T-cell (primary cell): ENCODE measurements at places on chromosomes 6 and 20. TPM values are rescaled to one million over a fixed set of nuclear protein-coding genes. Genes with fewer than 3 reads are reported as not detected.

GRCh38 chr20:5171064-5171789 lies 44.4 kb downstream of the CDS2 start:
- no peak overlapping the region for H3K27ac ChIP-seq
- no peak overlapping the region for H3K4me3 ChIP-seq
- peaks cover 9% of the 10 kb centered on the region for H3K36me3 ChIP-seq

DNA sequence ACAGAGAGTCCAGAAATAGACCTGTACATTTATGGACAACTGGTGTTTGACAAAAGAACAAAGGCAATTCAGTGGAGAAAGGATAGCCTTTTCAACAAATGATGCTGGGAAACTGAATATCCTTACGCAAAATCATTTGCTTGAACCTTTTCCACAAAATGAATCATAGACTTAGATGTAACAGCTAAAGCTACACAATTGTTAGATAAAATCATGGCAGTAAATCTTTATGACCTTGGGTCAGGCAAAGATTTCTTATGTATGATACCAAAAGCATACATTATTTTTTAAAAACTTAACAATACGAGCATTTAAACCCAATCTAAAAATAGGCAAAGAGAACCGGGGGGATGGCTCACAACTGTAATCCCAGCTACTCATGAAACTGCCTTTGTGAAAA lies 73.5 kb upstream of the DST start:
- H3K36me3 ChIP-seq: no peaks in the 10 kb centered on the region
- H3K4me1 ChIP-seq: no peaks in the 10 kb centered on the region
- H3K27ac ChIP-seq: no peak overlapping the region
- no peak overlapping the region for H3K4me3 ChIP-seq

The ANKEF1 gene
- 7.0 TPM for total RNA-seq

- DNase-seq: peak; percentile 10
- no peaks in the 10 kb centered on the region for H3K27me3 ChIP-seq
- H3K4me1 ChIP-seq: peaks cover 17% of the 10 kb centered on the region
- H3K4me3 ChIP-seq: no peak overlapping the region
Observed at GRCh38 chr6:156423829-156424228, 353.3 kb upstream of the ARID1B start.

- peaks cover 13% of the 10 kb centered on the region for H3K4me1 ChIP-seq
- H3K27ac ChIP-seq: no peak overlapping the region
- H3K27me3 ChIP-seq: no peaks in the 10 kb centered on the region
- no peak overlapping the region for H3K4me3 ChIP-seq
Observed at GRCh38 chr6:87196275-87196842, 41.0 kb downstream of the ZNF292 start.

- DNase-seq: no peak
- no peak overlapping the region for H3K4me3 ChIP-seq
- H3K27ac ChIP-seq: no peak overlapping the region
- no peaks in the 10 kb centered on the region for H3K27me3 ChIP-seq
- H3K4me1 ChIP-seq: no peaks in the 10 kb centered on the region
Observed at GRCh38 chr6:148943451-148943850, 196.6 kb downstream of the UST start.

DNA sequence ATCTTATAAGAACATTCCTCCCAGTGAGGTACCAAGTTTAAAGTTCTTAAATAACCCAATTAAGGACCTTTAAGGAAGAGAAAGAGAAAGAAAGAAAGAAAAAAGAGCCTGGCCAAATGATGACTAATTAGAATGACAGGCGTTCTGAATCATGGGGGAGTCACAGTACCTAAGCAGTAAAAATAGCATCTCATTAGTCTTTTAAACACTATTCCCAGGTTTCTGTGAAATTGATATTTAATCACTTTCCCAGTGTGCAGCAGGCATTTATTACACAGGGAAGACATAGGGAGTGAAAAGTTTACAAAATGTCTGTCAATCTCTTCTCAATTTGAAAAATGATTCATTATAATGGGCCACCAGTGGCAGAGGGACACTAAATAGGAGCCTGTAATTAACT lies 251.4 kb upstream of the MANEA start:
- H3K4me1 ChIP-seq: no peaks in the 10 kb centered on the region
- H3K27me3 ChIP-seq: no peaks in the 10 kb centered on the region
- no peak overlapping the region for H3K4me3 ChIP-seq
- no peaks in the 10 kb centered on the region for H3K36me3 ChIP-seq
- H3K27ac ChIP-seq: no peak overlapping the region

DNA sequence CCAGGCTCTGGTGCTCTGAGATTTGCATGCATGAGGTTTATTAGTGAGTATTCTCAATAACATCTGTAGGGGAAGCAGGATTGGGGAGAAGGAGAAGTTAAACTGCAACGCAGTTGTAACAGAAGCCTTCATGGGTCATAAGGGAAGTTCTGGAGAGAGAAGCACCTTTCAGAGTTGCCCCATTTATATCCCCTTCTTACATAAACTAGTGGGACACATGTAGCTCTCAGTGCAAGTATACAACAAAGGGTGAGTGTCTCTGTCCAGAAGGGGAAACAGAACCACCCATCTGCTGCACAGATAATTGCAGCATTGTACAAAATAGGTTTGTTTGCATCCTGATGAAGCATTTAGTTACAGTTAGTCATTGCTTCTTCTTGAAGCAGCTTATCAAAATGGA lies 4.3 kb upstream of the ADGB start:
- DNase-seq: no peak
- no peaks in the 10 kb centered on the region for H3K27me3 ChIP-seq
- H3K27ac ChIP-seq: no peak overlapping the region
- H3K36me3 ChIP-seq: no peaks in the 10 kb centered on the region
- H3K4me1 ChIP-seq: no peaks in the 10 kb centered on the region

The TBXT gene
- not detected for total RNA-seq

- no peak overlapping the region for H3K4me3 ChIP-seq
- DNase-seq: no peak
- peaks cover 4% of the 10 kb centered on the region for H3K36me3 ChIP-seq
- no peak overlapping the region for H3K27ac ChIP-seq
Observed at GRCh38 chr6:537114-537513, 119.8 kb downstream of the HUS1B start.

GRCh38 chr6:40456390-40457013 lies 130.7 kb downstream of the LRFN2 start:
- H3K4me3 ChIP-seq: no peak overlapping the region
- H3K27me3 ChIP-seq: no peaks in the 10 kb centered on the region
- H3K4me1 ChIP-seq: no peaks in the 10 kb centered on the region
- DNase-seq: no peak

GRCh38 chr6:110859335-110859792 lies 15.2 kb upstream of the AMD1 start:
- no peak overlapping the region for H3K27ac ChIP-seq
- H3K27me3 ChIP-seq: no peaks in the 10 kb centered on the region
- H3K36me3 ChIP-seq: no peaks in the 10 kb centered on the region
- no peak overlapping the region for H3K4me3 ChIP-seq

The DSP gene
- not detected for total RNA-seq

- no peak overlapping the region for H3K4me3 ChIP-seq
- DNase-seq: no peak
- no peaks in the 10 kb centered on the region for H3K27me3 ChIP-seq
- no peaks in the 10 kb centered on the region for H3K4me1 ChIP-seq
Observed at GRCh38 chr20:63662813-63663189, 4.7 kb downstream of the RTEL1 start.

GRCh38 chr6:5469101-5469846 lies 208.0 kb downstream of the FARS2 start:
- H3K27ac ChIP-seq: no peak overlapping the region
- H3K27me3 ChIP-seq: no peaks in the 10 kb centered on the region
- H3K4me1 ChIP-seq: peaks cover 7% of the 10 kb centered on the region
- H3K36me3 ChIP-seq: no peaks in the 10 kb centered on the region

DNA sequence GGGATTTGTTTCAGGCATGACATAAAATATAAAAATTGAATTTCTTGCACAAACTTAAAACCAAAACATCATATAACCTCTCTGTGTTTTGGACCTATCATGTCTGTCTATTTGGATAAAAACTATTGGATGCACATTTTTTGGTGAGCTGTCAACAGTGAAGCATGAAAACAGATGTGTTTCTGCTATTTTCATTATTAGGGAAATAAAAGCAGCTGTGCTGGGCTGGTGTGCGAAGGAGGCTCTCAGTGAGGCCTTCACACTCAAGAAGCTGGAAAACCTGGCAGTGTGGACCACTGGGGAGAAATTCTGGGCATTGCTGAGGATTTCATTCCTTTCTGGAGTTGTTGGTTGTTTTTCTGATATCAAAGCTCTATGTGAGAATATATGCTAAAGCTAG lies 395.3 kb downstream of the GJA1 start:
- no peak overlapping the region for H3K4me3 ChIP-seq
- no peak overlapping the region for H3K27ac ChIP-seq
- no peaks in the 10 kb centered on the region for H3K36me3 ChIP-seq
- DNase-seq: no peak
- H3K4me1 ChIP-seq: no peaks in the 10 kb centered on the region

The SPATS1 gene
- total RNA-seq: not detected

The C20orf96 gene
- 2.6 TPM for total RNA-seq

DNA sequence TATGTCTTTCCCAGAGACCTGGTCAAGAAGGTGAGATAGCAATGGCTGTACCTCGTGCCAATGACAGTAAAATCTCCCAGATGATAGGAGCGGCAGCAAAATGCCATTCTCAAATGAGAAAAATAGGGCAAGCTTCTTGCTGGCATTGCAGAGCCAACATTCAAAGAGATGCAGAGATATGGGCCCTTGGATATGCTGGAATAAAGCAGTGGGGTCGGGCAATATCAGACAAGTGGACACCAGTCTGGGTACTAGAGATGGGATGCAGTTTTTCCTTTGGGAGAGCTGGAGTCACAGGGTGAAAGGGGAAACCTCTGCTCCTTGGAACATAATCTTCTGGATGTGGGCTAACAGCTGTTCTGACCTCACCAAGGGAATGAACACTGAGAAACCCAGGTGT lies 29.0 kb downstream of the GSTA4 start:
- H3K4me1 ChIP-seq: no peaks in the 10 kb centered on the region
- H3K27me3 ChIP-seq: peaks cover 18% of the 10 kb centered on the region
- H3K27ac ChIP-seq: no peak overlapping the region
- no peaks in the 10 kb centered on the region for H3K36me3 ChIP-seq
- no peak for DNase-seq

The SUMO4 gene
- 8.5 TPM for total RNA-seq

DNA sequence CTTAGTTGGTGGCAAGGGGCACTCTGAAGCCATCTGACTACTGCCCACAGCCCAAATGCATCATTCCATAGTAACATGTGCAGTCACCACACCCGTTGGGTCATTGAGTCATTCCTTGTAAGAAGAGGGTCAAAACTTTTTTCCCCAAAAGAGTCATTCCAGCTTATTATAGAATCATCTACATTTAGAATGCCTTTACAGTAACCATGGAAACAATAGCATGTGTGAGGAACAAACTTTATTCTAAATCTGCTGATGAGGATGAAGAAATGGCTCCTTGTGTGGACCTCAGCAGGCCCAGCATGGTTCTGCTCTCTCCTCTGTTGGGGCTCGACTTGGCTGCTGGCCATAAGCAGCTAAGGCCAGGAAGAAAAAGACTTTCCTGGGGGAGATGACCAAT lies 111.2 kb upstream of the PTPRT start:
- no peaks in the 10 kb centered on the region for H3K4me1 ChIP-seq
- no peak for DNase-seq
- H3K27me3 ChIP-seq: peaks cover 2% of the 10 kb centered on the region
- no peak overlapping the region for H3K4me3 ChIP-seq

DNA sequence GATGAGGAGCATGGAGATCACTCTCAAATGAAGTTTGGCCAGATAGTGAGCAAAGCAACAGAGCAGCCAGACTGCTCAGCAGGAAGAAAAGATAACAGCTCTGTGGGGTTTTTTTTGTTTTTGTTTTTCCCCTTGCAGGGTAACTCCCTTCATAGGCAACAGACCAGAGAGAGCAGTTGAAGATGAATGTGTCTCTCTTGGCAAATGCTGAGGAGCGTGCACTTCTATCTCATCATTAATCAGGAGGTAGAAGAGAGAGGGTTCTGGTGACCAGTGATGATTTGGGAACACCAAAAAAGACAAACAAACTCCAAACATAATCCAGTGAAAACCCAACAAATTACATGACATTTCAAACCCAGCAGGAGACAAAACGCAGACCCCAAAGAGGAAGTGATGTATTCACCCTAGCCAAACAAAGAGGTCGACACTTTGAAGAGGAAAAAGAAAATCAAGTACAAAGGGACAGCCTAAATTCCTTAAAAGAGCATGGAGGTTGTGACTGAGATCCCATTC lies 66.2 kb upstream of the RREB1 start:
- H3K4me3 ChIP-seq: no peak overlapping the region
- peaks cover 9% of the 10 kb centered on the region for H3K4me1 ChIP-seq
- no peak overlapping the region for H3K27ac ChIP-seq
- H3K36me3 ChIP-seq: no peaks in the 10 kb centered on the region

The GRIK2 gene
- total RNA-seq: 0.15 TPM

DNA sequence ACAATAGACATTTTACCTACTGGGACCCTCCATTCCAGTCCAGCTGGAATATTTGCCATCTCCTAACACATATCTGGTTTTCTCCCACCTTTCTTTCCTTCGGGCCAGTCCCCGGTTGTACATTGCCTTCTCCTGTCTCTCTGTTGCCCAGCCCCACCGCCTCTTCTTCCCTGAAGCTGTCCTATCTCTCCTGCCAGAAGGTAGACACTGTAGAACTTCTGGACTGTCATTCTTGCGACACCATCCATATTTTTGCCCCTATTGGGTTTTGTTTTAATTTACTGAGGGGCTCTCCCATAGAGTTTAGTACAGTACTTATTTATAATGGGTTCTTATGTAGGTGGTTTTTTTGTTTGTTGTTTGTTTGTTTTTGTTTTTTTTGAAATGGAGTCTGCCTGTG lies 4.9 kb downstream of the PTK7 start:
- peaks cover 28% of the 10 kb centered on the region for H3K27me3 ChIP-seq
- H3K4me3 ChIP-seq: no peak overlapping the region
- DNase-seq: no peak
- no peak overlapping the region for H3K27ac ChIP-seq

GRCh38 chr6:152271776-152272464 lies 365.2 kb downstream of the SYNE1 start:
- no peak for DNase-seq
- no peaks in the 10 kb centered on the region for H3K4me1 ChIP-seq
- H3K27me3 ChIP-seq: no peaks in the 10 kb centered on the region
- no peak overlapping the region for H3K4me3 ChIP-seq

GRCh38 chr6:38739532-38739931 lies 24.4 kb downstream of the DNAH8 start:
- H3K4me3 ChIP-seq: no peak overlapping the region
- DNase-seq: no peak
- H3K4me1 ChIP-seq: no peaks in the 10 kb centered on the region
- H3K27ac ChIP-seq: no peak overlapping the region
- peaks cover 6% of the 10 kb centered on the region for H3K27me3 ChIP-seq
- no peaks in the 10 kb centered on the region for H3K36me3 ChIP-seq

- H3K4me1 ChIP-seq: peaks cover 10% of the 10 kb centered on the region
- H3K36me3 ChIP-seq: no peaks in the 10 kb centered on the region
- H3K27me3 ChIP-seq: peaks cover 28% of the 10 kb centered on the region
- no peak for DNase-seq
Observed at GRCh38 chr20:58011947-58012610, 216.4 kb downstream of the ANKRD60 start.

DNA sequence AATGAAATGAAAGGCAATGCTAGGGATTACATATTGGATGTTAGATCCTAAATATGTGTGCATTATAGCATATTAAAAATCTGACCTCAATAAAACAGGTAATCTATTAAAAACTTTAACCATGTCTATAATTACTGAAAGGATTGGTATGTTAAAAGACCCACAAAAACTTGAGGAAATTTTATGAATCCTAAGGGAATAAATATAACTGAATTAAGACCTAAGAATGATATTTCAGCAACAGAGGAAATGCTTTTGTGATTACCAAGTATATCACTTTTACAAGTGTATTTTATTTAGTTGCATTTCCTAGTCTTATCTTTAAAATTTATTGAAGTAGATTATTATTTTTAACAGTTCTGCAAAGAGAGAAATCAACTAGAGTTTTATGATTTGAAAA lies 571.5 kb downstream of the HDGFL1 start:
- no peaks in the 10 kb centered on the region for H3K4me1 ChIP-seq
- H3K36me3 ChIP-seq: no peaks in the 10 kb centered on the region
- DNase-seq: no peak
